ENCODE measurements at places on chromosomes 12 and 14.

DNA sequence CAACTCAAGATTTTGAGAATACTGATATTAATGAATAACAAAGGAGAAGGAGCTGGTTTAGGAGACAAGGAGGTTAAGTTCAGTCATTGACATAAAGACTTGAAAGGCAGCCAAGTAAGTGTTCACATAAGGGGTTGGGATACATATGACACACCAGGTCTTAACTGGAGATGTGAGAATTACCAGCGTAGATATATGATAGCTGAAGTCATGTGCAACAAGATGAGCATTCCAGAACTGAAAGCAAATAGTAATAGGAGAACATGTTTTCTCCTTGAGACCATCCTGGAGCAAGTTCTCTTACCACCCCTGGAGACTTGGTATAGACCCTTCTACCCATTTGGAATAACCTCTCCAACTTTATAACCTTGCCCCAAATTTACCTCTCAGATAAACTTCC lies 43.3 kb upstream of the NPFF start:
- DNase-seq = no peak

DNA sequence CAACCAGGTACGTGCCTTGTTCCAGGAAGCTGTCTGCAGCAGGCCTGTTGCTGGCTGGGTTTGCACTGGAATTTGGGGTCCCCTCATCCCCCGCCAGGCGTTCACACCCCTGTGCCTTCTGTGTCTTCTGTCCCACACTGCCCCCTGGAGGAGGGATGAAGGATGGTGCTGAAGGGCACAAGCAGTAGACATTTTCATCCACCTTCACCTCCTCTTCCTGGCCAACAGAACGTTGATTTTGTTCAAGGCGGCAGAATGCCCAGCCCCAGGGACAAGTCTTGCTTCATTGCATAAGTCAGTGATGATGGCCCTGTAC lies 122.1 kb downstream of the CALM1 start:
- peak; percentile 44 for DNase-seq

- no peak for DNase-seq
Measured at GRCh38 chr14:102058961-102059360, 27.9 kb downstream of the HSP90AA1 start.

DNA sequence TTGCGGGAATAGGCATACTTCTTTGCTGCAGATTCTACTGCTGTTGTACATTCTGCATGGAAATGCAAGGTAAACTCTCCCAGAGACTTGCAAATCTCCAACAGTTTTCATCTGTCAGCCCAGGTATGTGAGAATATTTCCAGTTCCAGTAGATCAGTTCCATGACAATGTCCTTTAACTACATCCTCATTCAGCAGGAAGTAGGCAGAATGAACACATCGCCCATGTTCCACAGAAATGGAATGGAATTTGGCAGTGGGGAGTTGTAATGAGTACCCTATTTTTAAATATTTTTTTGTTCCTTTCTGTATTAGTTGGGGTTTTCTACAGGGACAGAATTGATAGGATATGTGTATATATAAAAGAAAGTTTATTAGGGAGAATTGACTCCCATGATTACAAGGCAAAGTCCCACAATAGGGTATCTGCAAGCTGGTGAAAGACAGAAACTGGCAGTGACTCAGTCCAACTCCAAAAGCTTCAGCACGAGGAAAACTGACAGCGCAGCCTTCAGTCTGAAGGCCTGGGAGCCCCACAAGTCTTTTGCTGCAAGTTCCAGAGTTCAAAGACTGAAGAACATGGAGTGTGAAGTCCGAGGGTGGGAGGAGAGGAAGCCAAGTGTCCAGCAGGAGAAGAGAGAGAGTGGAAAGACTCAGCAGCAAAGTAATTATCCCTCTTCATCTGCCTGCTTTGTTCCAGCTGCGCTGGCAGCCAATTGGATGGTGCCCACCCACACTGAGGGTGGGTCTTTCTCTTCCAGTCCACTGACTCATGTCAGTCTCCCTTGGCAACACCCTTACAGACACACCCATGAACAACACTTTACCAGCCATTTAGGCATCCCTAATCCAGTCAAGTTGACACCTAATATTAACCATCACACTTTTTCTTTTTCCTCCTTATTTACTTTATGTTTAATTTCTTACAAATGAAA lies 110.4 kb upstream of the SCAF11 start:
- no peak for DNase-seq

DNA sequence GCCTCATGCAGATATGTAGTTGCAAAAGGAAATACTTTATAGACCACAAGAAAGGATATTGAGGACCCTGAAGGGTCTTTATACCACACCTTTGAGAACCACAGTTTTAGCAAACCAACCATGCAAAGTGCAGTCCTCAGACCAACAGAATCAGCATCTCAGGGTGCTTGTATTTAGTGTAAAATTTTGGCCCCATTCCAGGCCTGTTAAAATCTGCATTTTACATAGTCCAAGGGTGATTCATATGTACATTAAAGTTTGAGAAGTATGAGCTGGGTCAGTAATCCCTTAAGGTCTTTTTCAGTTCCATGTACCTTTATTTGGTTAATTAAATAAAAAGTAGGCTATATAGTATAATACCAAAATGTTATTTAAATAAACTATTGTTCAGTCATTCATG lies 91.2 kb downstream of the WNK1 start:
- no peak for DNase-seq

DNA sequence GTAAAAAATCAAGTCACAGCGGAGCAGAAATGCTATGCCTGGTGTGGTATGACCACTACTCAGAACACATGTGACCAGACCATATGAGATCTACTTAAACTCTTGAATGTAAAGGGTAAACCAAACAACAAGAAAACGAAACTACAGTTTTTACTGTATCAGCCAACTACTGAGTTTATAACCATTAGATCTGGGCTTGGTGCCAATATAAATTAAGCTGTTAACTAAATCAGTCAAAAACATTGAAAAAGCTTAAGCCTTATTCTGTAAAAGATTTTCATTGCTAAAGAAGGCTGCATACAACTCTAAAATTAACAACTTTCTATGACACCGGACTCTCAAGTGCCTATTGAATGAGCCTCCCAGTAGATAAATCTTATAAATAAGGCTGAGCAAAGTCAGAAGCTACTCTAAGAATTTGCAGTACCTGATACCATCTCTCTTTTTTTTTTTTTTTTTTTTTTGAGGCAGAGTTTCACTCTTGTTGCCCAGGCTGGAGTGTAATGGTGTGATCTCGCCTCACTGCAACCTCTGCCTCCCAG lies 35.4 kb downstream of the SPTLC2 start:
- no peak for DNase-seq

DNA sequence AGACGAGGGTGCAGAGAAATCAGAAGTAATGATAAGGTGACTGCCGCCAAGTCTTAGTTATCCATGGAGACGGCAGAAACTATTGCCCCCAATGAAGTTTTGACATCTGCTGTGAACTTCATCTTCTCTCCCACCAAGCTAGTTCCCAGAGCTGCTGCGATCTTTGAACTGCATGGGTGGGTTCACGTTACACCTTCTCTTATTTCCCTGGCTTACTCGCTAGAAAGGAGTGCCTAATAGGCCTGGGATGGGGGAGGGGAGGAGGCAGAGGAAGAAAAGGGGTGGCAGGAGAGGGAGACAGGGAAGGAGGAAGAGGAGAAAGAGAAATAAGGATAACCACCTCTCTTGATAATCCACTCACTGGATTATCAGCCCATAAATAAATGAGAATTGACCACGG lies 157.1 kb downstream of the NTF3 start:
- DNase-seq = no peak

- DNase-seq = no peak
Measured at GRCh38 chr14:44414646-44415045, 92.4 kb downstream of the FSCB start.

GRCh38 chr14:55454264-55455002 lies 14.0 kb upstream of the TBPL2 start:
- no peak for DNase-seq

GRCh38 chr12:79415321-79415720 lies 275.4 kb downstream of the PAWR start:
- DNase-seq = no peak

DNA sequence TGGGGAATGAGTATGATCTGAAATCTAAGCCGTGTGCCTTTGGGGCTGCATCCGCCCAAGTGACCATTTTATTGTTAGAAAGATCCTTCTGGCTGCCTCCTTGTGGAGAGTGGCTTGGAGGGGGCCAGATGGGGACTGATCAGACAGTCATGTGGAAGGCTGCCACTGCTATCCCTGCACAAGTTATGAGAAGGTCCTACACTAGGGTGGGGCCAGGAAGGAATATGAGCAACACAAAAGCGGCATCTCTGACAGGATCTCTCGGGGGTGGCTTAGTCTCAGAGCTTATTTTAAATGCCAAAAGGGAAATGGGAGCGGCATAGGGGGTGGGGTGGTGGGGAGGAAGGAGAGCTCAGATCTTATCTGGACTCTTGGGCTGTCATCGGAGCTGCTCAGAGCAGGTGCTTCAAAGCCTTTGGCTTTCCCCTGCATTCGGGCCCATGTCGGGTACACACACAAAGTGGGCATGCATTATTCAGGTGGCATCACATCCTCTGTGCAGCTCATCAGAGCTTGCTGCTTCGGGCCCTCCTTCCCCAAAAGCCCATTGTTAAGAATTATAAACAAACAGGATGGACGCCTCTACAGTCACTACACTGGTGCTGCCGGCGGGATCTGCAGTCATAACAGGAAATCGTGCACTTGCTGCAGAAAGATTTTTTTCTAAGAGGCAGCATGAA lies 805.4 kb downstream of the VRK1 start:
- peak; percentile 29 for DNase-seq
